ENCODE measurements at places on chromosomes 12 and 14.

GRCh38 chr14:50542941-50543418 lies 10.6 kb upstream of the MAP4K5 start:
- DNase-seq, result no peak

- DNase-seq, result no peak
These were observed 48.5 kb upstream of the TSPAN11 start for GRCh38 chr12:30878024-30878423.

DNA sequence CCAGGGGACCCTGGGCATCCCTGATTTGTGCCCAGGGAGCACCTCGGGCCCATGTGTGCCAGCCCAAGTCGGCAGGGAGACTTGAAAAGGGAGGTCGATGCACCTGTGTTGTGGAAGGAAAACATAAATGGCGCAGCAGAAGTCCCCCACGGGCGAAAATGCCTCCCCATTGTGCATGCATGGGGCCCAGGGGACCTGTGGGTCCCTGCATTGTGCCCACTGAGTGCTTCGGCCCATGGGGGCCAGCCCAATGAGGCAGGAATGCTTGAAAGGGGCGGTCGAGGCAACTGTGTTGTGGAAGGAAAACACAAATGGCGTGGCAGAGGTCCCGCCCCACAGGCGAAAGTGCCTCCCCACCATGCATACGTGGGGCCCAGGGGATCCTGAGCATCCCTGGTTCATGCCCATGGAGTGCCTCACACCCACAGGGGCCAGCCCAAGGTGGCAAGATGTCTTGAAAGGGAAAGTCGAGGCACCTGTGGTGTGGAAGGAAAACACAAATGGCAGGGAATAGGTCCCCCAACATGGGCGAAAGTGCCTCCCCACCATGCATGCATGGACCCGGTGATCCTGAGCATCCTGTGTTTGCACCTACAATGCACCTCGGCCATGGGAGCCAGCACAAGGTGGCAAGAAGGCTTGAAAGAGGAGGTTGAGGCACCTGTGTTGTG lies 368.0 kb downstream of the ALG10 start:
- DNase-seq, result peak; percentile 66

DNA sequence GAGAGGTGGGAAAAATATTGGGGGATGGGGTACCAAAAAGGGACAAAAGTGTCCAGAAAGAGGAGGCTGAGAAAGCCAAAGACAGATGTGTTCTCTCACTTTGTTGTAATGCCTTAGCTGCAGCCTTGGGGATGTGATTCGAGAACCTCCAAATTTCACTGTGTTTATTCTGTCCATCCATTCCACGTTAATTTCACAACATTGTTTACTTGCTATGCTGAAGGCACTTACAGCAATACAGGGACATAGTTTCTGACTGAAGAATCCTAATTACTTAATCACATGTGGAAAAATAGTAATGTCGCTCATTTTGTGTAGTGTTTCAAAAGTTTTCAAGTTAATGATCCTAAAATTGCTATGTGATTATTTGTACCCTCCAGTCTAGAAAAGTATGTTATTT lies 146.2 kb upstream of the SLC38A2 start:
- no peak for DNase-seq

- DNase-seq, result no peak
These were observed 78.0 kb downstream of the GRIP1 start for GRCh38 chr12:66600903-66601302.

GRCh38 chr12:89015419-89015818 lies 336.9 kb downstream of the DUSP6 start:
- no peak for DNase-seq

DNA sequence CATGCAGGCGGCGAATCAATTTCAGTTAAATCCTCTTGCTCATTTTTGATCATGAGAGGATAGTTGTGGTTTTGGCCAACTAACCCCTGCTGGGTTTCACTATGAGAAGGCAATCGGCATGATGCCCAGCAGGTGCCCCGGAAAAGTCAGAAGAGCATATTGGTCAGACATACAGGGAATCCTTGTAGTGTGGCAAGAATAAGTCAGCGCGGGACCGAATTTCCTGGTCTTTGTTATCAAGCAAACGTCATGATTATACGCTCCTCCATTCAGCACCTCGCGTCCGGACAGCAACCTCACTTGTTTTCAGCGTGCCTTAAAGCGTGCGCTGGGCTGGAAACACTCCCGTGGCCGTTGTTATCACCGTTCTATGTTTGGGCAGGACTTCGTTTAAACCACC lies 1.8 kb downstream of the TBC1D30 start:
- DNase-seq, result peak; percentile 89

DNA sequence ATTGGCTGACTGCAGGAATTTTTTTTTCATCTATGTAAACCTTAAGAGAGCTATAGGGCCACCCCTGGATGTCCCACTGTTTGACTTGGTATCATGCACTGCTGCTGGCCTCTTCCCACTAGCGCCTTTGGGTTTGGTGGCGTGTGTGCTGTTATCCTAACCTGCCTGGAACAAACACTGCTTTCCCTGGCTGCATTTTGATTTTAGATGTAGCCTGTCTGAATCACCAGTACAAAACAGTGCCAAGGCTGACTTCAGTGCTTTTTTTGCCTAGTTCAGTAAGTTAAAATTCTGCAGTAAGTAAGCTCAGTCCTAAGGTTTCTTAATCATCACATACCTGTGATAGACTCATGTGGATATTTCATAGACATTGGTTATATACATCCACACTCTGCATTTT lies 99.2 kb downstream of the EML1 start:
- DNase-seq, result no peak

- no peak for DNase-seq
These were observed 8.9 kb downstream of the FUT8 start for GRCh38 chr14:65421201-65421981.

All from posterior vena cava (tissue), 2 donors.